ENCODE measurements at places on chromosomes 3 and 15.

GRCh38 chr3:196016485-196016884 is 65.4 kb downstream of the TFRC start:
- DNase-seq: no peak

GRCh38 chr3:79954756-79955155 is 187.0 kb upstream of the ROBO1 start:
- no peak for DNase-seq

GRCh38 chr15:85030301-85030929 is 48.8 kb downstream of the PDE8A start:
- no peak for DNase-seq

DNA sequence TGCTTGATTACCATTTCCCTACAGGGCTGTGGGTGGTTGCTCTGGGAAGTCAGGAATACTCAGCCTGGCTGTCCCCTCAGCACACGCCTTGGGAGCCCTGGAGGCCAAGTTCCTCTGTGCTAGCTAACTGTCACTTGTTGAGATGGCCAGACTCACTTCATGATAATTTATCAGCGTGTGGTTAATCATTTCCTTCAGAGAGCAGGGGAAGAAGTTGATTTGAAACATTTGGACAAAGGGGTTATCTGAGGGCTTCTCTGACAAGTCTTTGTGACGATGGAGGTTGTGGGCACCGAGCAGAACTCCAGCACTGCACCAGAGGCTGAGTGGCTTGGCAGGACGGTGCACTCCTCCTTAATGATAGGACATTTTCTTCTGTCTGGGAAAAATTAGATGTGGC is 61.9 kb downstream of the WHAMM start:
- DNase-seq: no peak
